ENCODE measurements at places on chromosomes 16 and 17.

DNA sequence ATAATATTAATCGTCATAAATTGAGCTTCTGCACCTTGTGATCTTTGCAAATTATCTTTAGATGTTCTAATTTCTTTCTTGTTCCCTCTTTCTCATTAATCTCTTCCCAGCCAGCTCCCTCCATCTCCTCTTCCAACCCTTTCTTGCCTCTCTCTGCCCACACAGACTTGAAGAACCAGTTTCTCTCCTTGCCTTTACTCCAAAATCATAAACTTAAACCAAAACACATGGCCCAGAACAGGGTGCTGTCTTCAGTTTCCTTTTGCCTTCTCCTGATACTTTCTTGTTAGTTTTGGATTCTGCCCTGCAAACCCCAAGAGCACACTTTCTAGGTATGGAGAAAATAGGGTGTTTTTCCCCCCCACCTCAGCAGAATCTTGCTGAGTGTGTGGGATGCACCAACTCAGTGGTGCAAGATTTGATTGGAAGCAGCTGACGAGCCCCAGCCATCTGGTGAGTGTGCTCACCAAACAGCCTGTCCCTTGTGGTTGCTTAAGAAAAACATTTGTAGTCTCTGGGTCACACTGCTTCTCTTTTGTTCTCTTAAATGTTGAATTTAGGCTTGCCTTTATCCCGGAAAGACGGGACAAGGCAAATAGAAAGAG lies 175.8 kb upstream of the MAF start:
- no peak for DNase-seq

DNA sequence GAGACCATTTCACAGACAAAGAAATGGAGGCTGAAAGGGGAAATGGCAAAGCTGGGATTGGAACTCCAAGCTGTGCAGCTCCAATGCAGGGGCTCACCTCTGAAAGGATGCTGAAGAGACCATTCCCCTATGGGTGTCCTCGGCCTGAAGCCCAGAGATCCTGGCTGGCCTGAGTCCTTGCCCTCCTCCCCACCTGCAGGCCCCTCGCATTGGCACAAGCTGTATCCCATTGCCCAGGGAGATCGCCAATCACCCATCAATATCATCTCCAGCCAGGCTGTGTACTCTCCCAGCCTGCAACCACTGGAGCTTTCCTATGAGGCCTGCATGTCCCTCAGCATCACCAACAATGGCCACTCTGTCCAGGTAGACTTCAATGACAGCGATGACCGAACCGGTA lies 2.6 kb downstream of the CA7 start:
- DNase-seq: no peak

DNA sequence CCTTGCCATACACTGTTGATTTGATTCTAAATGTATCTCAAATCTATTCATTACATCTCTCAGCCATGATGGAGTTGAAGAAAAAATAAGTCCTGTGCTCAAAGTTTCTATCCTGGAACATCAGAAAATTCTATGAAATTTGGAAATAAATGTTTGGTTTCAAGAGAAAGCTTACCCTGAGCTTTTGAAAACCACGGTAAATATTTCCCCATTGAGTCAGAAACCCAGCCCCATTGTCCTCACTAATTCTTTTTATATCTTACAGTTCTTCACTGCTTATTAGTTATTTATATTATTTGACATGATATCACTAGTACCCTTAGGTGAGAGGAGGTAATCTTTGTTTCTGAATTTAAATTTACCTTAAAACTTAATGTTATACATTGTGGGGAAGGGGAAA lies 128.5 kb downstream of the MRTFB start:
- DNase-seq: no peak

DNA sequence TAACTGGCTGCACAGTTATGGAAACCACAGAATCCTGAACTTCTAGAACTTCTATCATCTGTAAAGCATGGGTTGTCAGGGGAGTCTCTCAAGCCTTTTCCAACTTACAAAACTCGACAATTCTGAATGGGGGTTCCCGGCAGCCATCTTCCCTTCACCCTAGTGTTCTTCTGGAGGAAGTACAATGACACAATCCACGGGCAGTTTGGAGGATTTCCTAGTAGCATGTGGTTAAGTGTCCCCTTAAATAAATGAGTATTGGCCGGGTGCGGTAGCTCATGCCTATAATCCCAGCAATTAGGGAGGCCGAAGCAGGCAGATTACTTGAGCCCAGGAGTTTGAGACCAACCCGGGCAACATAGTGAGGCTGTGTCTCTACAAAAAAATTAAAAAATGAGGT lies 2.1 kb downstream of the SLC16A6 start:
- no peak for DNase-seq

- no peak for DNase-seq
Observed at GRCh38 chr17:82300707-82301270, 16.6 kb downstream of the CD7 start.

DNA sequence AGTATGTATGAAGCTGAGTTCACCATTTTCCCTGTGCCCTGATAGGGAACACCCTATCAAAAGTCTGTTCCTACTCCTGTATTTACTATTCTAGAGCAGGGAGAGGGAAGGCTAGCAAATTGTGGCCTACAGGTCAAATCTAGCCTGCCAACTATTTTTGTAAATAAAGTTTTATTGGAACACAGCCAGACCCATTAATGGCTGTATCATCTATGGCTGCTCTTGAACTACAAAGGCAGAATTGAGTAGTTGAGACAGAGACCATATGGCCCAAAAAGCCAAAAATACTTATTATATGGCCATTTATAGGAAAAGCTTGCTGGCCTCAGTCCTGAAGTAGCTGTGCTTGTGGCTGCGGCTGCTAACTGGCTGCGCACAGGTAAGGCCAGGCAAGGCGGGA lies 4.3 kb upstream of the ALDOC start:
- DNase-seq: no peak

GRCh38 chr17:18259621-18260331 lies 686 bp upstream of the MIEF2 start:
- DNase-seq: no peak

GRCh38 chr16:6146874-6147425 lies 1049.4 kb upstream of the EEF2KMT start:
- DNase-seq: no peak

DNA sequence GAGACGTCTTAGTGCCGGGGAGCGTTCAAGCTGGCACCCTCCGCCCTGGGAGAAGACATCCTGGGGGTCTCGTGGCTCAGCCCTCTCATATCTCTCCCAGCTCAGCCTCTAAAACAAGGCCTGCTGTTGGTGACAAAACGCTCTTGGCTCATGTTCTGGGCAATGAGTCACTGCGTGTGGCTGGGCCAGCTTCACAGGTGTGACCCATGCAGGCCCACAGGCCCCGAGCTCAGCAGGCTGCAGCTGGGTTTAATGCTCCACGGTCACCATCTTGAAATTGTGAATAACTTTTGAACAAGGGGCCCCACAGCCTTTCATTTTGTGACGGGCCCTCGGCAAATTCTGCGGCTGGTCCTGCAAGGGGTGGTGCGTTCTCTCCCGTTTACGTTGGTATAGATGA lies 22.4 kb downstream of the GAA start:
- DNase-seq: no peak

GRCh38 chr16:15925631-15926030 lies 23.8 kb upstream of the ABCC1 start:
- no peak for DNase-seq

DNA sequence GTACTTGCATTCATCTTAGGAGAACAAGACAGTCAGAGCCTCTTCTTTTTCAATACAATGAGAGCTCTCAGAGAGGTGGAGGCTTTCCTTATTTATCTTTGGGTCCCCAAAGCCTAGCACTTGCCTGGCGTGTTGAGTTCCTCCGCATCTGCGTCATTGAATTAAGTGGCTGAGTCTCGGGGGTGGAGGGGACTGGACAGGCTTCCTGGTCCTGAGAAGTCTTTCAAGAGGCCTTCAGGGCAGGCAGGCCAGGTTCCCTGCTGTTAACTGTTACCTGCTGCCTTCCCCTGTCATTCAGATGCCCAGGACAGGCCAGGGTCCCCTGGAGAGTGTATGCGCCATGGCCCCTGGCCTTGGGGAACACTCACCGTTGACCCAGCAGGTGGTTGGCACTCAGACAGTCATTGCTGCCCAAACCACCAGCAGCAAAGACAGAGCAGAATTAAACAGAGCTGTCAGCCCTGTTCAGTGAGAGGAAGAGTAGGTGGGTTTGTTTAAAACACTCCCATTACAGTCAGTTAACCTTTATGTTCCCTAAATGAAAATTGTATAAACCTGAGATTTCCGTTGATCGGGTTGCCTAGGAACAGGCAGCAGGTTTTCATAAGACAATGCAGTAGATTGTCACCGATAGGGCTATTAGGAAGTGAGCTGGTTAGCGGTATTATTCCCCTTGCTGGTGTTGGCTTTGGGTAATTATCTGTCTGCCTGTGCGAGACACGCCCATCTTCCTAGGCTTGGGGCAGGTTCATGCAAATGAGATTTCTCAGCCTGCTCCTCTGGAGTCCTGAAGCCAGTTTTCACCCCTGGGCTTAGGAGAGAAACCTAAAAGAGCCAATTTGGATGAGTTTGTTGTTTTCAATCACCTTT lies 132.7 kb downstream of the CCDC182 start:
- no peak for DNase-seq

DNA sequence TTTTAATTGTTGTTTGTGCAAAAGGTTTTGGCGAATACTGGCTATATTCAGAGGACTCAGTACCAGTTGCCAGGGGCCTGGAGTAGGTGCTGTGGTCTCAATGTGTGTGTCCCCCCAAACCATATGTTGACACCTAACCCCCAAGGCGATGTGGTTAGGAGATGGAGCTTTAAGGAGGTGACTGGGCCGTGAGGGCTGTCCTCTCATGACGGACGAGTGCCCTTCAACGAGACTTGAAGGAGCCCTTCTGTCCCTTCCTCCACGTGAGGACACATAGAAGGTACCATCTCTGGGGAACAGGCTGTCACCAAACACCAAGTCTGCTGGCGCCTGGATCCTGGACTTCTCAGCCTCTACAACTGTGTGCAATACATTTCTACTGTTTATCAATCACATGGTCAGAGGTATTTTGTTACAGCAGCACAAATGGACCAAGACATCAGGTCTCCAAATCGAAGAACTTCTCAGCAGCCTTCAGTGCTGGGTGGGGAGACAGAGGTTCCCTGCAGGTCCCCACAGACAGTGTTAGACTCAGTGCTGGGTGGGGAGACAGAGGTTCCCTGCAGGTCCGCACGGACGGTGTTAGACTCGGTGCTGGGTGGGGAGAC lies 24.8 kb upstream of the METRNL start:
- DNase-seq: no peak

GRCh38 chr16:6252541-6252940 lies 1080.1 kb upstream of the RBFOX1 start:
- DNase-seq: no peak
